ENCODE measurements at places on chromosomes 16 and 17. TPM values are rescaled to one million over a fixed set of nuclear protein-coding genes. Genes with fewer than 3 reads are reported as not detected.

DNA sequence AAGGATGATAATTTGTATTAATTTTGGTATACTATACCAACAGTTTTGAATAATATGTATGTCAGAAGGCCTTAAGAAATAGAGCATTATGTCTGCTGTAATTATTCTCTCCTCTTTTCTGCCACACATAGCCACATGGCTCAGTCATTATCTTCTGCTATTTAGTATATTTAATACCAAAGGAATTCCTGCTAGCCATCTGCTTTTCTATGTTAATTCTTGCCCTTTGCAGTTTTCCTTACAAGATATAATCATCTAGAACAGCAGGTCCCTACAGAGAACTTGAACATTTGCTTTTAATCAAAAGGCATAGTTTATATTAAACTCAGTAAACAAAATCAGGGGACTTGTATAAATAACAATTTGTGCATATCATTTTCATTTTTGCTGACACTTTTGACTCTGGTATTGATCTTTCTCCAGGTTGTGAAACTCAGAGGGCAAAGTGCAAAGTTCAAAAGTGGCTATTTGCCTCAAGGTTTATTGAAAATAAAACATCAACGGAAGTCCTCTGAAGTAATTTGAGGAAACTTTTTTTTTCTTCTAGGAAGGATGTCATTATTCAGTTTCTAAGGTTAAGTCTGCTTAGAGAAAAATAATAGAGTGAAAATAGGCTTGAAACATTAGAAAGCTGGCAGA lies 702.0 kb downstream of the KCNJ2 start:
- no peak for DNase-seq

GRCh38 chr17:27811961-27812360 lies 11.6 kb upstream of the NOS2 start:
- no peak for DNase-seq

DNA sequence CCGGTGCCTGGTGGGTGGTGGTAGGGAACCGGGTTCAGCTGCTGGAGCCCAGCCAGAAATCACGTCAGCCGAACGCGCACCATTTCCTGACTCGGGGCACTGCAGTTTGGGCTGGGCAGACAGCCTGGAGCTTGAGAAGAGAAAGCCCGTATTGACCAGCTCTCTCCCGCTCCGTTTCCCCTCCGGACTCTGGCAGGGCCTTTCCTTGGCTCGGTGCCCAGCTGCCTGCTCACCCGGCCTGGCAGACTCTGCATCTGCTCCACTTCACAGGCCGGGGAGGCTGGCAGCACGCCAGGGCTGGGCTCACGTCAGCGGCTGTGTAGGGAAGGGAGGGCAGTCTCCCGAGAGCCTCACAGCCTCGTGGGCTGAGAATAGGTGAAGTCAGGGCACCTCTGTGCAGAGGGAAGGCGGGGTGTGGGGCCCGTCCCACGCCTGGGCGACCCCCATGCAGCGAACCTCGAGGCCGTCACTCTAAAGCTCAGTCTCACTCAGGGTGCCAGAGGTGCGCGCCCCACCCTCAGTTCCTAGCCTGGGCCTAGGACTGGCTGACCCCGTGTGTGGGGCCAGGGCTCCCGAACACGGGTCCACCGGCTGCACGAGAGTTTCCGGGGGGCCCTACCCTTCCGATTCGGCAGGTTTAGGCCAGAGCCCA lies 59.1 kb downstream of the OR1D5 start:
- peak; percentile 99 for DNase-seq

Gene VAMP2
- total RNA-seq: 17.3 TPM

DNA sequence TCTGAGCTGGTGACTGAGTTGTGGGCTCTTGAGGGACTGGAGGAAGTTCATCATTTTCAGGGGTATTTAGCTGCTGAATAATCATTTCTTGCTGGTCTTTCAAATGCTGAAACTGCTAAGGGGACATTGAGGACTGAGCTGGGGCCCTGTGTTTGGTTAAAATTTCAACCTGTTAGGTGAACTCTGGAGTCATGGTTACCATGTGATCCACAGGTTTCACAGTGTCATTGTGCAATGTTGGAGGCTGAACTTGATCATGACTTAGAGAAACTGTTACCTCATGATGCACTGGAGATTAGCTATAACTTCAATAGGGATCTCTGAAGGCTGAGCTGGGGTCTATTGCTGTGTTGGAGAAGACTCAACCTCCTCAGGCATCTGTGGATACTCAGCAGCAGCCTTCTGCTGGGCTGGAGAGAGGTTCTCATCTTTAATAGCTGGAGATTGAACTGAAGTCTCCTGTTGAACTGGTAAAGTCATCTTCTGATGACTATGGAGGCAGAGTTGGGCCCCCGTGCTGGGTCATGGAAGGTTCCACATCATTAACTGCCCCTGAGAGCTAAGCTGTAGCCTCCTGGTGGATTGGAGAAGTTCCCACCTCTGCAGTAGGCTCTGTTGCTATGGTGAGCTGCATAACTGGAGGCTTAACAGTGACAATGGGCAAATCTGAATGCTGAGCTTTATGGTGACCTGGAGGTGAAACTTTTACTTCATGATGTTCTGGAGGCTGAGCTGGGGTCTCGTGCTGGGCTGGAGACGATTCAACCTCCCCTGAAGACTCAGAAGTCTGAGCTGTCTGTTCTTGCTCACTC lies 15.2 kb downstream of the RDM1 start:
- DNase-seq: no peak

DNA sequence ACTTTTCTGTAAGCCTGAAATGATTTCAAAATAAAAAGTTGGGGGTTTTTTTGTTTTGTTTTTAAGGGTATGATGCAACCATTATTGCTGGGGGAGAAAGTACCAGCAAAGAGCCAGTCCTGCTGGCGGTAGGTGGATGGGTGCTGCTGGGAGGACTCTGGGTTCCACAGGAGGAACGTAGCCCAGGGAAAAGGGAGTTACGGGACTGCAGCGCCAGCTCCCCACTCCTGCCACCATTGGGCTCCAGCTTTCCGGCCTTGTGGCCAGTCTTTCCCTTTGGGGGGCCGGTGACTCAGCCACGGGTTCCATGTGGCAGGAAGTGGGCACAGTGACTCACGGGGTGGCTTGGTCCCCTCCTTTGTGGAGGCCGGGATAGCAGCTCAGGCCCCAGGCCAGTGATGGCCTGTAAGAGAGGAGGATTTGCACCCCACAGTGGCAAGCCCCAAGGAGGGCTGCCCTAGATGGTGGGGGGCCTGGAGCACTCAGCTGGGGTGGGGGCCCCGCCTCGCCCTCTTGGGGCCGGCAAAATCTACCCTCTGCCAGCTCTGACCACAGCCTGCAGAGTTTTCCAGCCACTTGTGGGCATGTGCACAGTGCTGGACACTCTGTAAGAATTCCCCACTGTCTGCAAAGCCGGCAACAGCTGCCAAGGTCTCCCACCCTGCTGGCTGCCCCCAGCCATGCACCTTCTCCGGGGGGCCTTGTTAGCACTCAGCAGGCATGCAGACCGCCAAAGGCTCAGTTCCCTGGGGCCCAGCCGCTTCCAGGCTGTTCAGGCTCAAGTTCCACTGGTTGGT lies 30.4 kb downstream of the SOCS3 start:
- no peak for DNase-seq

DNA sequence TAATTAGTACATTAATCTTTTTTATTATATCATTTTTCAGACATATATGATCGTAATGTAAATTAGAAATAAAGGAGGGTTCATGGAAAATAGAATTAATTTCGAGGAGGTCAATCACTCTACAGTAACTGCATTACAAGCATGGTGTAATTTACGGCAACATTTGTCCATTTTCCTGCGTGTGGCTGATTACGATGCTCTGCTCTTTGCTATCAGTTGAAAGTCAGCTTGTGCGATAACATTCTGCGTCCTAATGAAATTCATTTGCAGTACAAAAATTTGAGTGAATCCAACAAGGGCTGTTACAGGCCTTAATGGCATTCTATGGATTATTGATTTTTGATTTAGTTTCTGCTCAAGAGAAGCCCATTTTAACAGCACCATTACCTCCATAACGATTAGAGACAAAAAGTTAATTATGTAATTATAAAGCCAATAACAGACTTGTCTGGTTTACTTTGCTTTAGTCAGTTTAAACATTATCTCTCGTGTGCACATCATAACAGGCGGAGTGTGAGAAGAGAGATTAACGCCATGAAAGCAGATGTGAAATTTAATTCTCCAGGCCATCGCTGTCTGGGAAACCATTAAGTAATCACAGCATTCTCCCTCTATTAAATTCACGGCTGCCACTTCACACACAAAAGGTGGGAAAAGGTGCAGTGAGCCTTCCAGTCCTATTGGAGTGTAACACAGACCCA lies 256.4 kb upstream of the IRX3 start:
- DNase-seq: peak; percentile 16

- DNase-seq: no peak
Observed at GRCh38 chr17:44976206-44976605, 8.1 kb upstream of the C1QL1 start.

Gene RAB26
- total RNA-seq: 27.2 TPM

GRCh38 chr17:2821868-2822267 lies 25.6 kb downstream of the RAP1GAP2 start:
- DNase-seq: no peak

Gene AGRP
- total RNA-seq: not detected

GRCh38 chr17:21210411-21211076 lies 3.4 kb downstream of the TMEM11 start:
- DNase-seq: no peak

DNA sequence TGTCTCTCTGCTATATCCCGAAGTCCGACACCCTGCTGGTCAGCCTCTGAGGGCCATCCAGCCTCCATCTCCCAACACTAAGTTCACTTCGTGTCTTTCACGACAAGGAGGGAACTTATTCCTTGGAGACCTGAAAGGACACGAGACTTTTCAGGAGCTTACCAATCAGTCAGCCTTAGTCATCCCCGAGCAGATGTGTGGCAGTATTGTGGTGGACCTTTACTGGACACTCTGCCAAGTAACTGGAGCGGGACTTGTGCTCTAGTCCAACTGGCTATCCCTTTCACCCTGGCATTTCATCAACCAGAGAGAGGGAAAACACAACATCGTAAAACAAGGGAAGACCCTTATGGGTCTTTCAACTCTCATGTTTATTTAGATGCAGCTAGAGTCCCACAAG lies 87.1 kb downstream of the EMP2 start:
- DNase-seq: no peak

DNA sequence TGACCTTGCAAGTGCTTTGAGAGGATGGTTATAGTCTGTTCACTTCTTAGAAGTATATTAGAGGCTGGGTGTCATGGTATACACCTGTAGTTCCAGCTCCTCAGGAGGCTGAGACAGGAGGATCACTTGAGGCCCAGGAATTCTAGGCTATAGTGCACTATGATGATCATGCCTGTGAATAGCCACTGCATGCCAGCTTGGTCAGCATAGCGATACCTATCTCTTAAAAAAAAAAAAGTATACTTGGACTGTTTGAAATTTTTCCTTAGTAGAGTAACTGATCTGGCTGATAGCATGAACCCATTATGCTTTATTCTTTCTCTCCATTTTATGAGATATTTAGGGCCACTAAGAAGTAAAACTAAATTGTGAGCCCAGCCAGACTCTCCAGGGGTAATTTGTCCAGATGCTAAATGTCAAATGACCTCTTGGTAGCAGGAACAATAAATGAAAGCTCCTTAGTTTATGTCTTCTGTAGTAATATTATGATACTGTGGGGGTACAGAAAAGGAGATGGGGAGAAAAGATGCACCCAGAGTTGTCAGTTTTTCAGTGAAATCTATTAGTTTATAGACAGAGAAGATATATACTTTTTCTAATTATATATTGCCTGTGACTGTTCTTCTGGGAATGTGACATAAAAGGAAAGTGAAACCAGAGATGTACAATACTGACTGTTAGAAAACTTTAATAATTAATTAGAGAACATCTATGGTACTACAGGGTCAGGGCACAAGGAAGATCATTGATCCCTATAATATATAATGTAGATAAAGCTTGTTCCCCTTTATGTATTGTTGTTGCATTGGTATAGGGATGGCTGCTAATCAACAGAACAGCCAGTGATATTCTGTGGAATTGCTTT lies 335.3 kb upstream of the TBX2 start:
- no peak for DNase-seq

Gene IRF8
- total RNA-seq: 14.0 TPM

Gene NKD1
- total RNA-seq: 6.4 TPM

DNA sequence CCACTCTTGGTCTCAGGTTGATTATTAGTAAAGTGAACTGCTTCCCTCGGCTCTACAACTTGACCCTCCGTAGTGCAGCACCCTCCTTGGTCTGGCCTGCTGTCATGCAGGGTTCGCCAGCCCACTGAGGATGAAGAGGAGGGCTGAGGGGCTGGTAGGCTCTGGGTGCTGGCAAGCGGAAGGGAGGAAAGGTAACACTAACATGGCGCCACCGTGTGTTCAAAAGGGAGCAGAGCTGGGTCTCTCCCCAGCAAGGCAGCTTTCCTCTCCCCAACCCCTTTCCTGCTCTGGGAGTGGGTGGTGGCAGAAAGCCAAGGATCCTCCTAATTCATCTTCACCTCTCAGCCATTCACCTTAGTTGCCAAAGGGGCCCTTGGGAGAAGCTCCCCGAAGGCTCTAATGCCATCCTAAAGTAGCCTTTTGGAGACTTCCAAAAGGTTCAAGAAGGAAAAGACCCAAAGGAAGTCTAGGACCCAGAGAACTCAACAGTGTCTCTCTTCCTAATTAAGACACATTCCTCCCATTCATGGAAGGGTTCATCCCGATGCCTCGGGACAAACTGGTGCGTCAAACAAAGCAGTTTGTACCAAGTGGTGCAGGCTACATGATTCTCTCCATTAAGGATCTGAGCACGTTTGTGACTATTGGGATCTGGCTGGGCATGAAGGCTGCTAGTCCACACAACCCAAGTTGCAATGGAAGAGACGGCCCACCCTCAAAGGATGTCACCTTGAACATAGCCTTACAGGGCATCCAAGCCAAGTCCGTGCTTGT lies 90.8 kb upstream of the TOB1 start:
- DNase-seq: peak; percentile 85

DNA sequence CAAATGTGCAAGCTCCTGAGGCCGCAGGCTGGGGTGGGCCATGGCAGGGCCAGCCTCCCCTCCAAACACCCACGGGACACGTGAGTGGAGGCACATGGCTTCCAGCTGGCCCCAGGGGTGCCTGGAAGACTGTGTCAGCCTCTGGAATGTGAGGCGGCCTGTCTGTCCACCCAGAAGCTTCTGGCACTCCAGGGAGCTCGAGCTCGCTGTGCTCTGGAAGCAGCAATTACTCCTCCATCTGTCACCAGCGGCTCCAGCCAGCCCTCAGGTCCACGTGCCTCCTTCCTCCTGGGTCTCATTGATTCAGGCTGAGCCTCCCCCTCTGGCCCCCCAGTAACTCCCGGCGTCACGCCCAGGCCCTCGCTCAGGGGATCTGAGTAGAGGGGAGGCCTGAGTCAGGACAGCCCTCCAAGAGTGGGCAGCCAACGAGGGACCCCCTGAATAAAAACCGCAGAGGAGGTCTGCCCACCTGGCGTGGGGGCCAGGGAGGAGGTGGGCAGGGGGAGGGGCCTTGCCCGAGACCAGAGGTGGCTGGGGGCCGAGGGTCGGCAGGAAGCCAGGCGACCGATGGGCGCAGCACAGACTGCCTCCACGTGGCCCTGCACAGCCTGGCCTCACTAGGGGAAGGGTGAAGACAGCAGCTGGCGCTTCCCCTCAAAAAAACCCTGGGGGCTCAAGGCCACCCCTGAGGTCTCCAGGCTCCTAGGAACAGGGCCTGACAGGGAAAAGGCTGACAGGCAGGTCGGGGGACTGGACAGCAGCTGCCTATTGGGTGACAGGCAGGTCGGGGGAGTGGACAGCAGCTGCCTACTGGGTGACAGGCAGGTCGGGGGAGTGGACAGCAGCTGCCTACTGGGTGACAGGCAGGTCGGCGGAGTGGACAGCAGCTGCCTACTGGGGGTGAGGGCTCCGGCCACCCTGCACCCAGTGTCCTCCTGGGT lies 11.9 kb downstream of the PIEZO1 start:
- peak; percentile 87 for DNase-seq

GRCh38 chr17:77400445-77400870 lies 259.7 kb downstream of the SEC14L1 start:
- peak; percentile 54 for DNase-seq

Gene NPIPB12
- 70.5 TPM for total RNA-seq

All from stomach (tissue), 19 donors.